Epithelial cell of umbilical artery (primary cell): ENCODE measurements at places on chromosomes 6 and 20. TPM values are rescaled to one million over a fixed set of nuclear protein-coding genes. Genes with fewer than 3 reads are reported as not detected.

BPI gene
- total RNA-seq = not detected in 2 replicates

BFSP1 gene
- total RNA-seq = 2.7 and 2.9 TPM in 2 replicates

KIF25 gene
- not detected in 2 replicates for total RNA-seq

CHMP4B gene
- total RNA-seq = 47.4 and 77.1 TPM in 2 replicates

ZNF831 gene
- total RNA-seq = not detected in 2 replicates

KIAA0408 gene
- not detected in 2 replicates for total RNA-seq

SLCO4A1 gene
- total RNA-seq = 3.6 and 5.9 TPM in 2 replicates

UNC5CL gene
- total RNA-seq = under 0.01 TPM in 1 of 2 replicates, not detected in the other

MOCS1 gene
- 11.4 and 12.3 TPM in 2 replicates for total RNA-seq

RIMS1 gene
- under 0.01 and 0.32 TPM in 2 replicates for total RNA-seq

CLDN20 gene
- total RNA-seq = 0.30 TPM in 1 of 2 replicates, not detected in the other

BTN1A1 gene
- total RNA-seq = not detected in 2 replicates

SEMG1 gene
- not detected in 2 replicates for total RNA-seq

EPPIN gene
- total RNA-seq = not detected in 2 replicates

ARMH2 gene
- not detected in 2 replicates for total RNA-seq

TNFRSF6B gene
- total RNA-seq = 7.1 and 41.5 TPM in 2 replicates

OPRL1 gene
- total RNA-seq = 0.61 and 2.3 TPM in 2 replicates

ZNF184 gene
- 6.2 and 8.2 TPM in 2 replicates for total RNA-seq

CALHM5 gene
- total RNA-seq = 9.1 and 11.4 TPM in 2 replicates

HSP90AB1 gene
- 888 and 963 TPM in 2 replicates for total RNA-seq

GPR63 gene
- total RNA-seq = under 0.01 TPM in 1 of 2 replicates, not detected in the other

GPX5 gene
- not detected in 2 replicates for total RNA-seq

FAM110A gene
- total RNA-seq = 2.3 and 3.3 TPM in 2 replicates

NHSL1 gene
- total RNA-seq = 18.7 and 22.7 TPM in 2 replicates

GCNT2 gene
- total RNA-seq = 5.2 and 12.2 TPM in 2 replicates
